ENCODE measurements at places on chromosomes 4 and X.

- DNase-seq, result no peak
Measured at GRCh38 chr4:82747686-82748575, 50.7 kb downstream of the SCD5 start.

DNA sequence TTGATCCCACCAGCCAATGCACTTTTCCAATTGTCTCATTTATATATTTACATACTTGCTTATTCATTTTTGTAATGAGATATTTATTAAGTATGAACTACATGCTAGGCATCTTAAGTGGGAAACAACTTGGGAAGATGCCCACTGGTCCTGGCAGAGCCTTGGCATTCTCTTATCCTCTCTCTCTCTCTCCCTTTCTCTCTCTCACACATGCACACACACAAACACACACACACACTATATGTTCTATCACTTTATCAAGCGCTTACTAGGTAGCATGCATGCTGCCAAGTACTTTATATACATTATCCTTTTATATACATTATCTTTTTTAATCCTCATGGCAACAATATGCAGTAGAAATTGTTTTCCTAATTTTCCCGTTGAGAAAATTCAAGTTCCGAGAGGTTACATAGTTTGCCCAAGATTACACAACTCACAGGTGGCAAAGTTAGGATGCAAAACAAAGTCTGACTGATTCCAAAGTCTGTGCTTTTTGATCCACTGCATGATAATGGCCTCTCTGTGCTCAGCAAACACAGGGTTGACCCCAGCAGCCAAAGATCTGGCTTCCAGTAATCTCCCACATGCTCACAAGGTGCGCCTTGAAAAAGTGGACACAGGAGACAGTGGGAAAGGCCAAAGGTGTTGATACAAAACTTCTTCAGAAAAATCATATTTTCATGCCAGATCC, 173.1 kb upstream of the KLF3 start:
- DNase-seq, result no peak

DNA sequence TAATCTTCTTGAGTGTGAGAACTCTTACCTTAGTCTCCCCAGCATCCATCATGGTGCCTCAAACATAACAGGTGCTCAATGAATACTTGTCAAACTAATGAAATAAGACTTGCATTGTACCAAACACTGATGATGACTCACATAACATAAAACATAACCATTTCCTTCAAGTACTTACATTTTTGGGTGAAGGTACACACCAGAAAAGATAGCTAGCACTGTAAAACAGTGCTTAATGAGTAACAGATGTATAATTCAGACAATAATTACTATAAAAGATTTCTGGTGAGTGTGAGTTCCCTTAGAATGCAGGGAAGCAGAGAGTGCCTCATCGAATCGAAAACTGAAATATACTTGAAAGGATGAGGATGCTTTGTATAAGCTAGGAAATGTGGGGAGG, 70.1 kb upstream of the HCCS start:
- DNase-seq, result no peak

GRCh38 chrX:1904663-1905218, 289.9 kb downstream of the ASMT start:
- DNase-seq, result no peak

GRCh38 chr4:55469979-55470378, 74.2 kb downstream of the TMEM165 start:
- no peak for DNase-seq

DNA sequence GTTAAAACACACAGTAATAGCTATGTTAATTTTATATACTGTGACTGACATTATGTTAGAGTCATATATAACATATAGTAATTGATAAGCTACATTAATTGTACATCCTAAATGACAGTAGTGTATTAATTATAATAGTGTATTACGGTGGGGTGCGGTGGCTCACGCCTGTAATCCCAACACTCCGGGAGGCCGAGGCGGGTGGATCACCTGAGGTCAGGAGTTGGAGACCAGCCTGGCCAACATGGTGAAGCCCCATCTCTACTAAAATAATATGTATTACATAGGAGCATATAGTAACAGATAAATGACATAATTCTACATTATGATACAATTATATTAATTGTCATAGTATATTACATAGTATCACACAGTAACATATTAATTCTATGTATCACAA, 12.2 kb downstream of the ASMTL start:
- DNase-seq, result no peak

DNA sequence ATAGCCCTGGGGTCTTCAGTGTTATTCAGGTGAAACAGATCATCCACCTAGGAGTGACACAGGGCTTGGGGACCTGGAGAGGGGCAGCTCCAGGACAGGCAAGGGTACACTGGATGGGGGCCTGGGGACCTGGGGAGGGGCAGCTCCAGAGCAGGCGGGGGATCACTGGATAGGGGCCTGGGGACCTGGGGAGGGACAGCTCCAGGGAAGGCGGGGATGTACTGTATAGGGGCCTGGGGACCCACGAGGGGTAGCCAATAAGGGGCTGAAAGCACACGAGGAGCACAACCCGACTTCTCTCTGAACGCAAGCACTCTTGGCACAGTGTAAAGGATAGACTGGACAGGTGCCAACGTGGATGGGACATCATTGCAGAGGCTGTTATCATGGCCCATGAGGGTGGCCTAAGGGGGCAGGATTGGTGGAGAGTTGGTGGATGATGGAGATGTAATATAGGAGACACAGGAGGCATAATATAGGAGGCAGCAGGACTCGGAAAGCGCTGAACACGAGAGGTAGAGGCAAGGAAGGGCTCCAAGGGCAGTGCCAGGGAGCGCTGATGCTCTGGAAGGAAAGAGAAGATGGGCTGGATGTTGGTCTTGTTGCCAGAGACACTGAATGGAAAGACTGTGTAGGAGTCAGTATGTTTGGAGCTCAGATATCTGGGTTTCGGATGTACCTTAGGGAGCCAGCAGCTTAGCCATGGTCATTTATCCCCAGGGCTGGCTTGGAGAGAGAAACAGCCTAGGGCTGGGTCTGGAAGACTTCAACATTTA, 37.9 kb upstream of the FGFBP2 start:
- no peak for DNase-seq

GRCh38 chr4:185016946-185017758, 1.1 kb upstream of the HELT start:
- DNase-seq, result no peak

GRCh38 chr4:160299608-160300007, 1196.7 kb downstream of the RAPGEF2 start:
- DNase-seq, result peak; percentile 45

- no peak for DNase-seq
Measured at GRCh38 chr4:177023951-177024350, 231.2 kb upstream of the VEGFC start.

DNA sequence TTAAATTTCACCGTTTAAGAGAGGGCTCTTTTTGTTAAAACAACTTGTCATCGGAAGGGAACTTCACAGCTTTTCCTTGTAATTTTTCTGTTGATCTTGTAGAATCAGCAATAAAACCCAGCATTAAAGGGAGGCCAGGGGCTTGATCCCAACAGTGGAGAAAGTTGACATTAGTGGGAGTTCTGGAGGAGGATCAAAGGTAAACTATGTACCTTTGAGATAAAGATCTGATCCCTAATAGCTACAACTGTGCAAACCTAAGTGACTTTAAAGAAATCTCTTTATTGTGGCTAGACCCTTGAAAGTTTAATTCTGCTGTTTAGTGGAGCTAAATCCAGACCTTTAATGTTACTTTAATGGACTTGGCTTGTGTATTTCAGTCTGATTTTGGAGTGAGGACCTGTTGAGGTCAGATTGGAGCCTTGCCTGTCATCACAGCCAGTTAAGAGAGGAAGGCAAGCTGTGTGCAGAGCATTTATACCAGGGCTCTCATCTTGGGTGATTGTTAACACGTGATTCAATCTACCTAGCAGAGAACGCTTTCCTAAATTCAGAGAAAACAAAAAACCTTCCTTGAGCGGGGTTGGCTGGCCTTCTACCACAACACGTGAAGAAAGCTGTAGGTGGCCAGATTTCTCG, 1.7 kb downstream of the DOCK11 start:
- no peak for DNase-seq

DNA sequence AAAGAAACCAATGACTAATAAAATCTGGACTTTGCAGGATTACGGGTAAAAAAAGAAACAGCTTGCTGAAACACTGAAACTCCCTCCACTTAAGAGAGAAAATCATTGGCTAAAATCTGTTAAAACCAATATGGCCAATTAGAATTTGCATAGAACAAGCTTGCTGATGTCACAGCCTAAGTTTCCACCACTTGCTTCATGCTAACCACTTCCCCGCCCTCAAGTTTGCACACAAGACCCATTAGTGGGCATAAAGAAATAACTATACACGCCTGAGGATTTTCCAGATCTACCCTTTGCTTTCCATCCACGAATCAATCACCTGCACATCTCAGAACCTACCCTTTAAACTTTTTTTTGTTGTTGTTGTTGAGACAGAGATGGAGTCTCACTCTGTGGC, 42.7 kb upstream of the PHEX start:
- DNase-seq, result no peak

DNA sequence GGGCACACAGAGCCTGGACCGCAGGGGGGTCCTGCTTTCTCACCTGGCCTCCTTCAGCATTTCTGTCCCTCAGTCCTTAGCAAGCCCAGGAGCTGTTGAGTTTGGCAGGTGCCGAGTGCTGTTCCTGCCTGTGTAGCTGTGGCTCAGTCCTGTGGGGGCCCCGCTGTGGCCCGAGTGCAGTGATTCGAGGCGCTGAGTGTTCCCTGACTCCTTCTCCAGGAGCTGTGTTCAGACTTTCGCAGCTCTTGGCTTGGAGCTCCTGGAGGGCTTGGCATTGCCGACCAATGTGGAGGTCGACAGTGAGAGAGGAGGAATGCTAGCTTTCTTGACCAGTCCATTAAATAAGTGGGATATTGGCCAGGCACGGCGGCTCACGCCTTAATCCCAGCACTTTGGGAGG, 50.1 kb upstream of the MSANTD1 start:
- DNase-seq, result no peak

- no peak for DNase-seq
Measured at GRCh38 chr4:36183232-36183631, 61.1 kb downstream of the ARAP2 start.

DNA sequence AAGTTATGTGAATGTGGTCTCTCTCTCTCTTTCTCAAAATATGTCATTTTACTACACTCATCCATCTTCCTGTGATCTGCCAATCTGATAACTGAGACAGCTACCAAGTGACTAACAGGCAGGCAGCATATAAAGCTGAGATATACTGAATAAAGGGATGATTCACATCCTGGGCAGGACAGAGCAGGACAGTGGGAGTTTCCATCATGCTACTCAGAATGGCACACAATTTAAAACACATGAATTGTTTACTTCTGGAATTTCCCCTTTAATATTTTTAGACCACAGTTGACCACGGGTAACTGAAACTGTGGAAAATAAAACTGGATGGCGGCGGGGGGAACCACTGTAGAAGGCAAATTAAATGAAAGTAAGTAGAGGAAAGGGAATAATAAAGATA, 58.6 kb upstream of the DCTD start:
- DNase-seq, result peak; percentile 39

DNA sequence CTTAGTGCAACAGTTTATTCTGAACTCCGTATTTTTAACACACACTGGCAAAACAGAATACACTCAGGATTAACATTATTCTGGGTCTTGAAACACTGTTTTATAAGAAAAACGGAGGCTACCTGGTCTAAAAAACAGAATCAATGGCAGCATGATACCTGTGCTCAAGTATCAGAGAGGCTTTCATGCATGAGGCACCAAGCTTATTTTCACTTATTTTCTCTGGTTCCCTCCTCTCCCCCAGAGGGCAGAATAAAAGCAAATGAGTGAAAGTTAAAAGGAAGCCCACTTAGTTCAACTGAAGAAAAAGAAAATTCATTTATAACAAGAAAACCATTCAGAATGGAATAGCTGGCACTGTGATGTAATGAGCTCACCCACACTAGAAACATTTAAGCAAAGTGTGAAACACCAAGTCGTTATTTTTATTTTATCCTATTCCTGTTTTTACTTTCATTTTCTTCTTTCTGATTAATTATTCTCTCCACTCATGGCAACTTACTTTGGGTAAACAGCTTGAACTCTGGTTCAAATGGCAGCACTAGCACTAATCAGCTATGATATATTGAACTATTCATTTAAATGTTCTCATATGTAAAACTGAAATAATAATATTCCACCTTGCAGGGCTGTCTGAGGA, 211.8 kb downstream of the PPP3CA start:
- no peak for DNase-seq

GRCh38 chrX:47523713-47524166, 37.3 kb upstream of the ARAF start:
- DNase-seq, result peak; percentile 4

- no peak for DNase-seq
Measured at GRCh38 chrX:69152417-69152841, 12.8 kb downstream of the PJA1 start.

- DNase-seq, result no peak
Measured at GRCh38 chr4:36164900-36165630, 79.2 kb downstream of the ARAP2 start.

DNA sequence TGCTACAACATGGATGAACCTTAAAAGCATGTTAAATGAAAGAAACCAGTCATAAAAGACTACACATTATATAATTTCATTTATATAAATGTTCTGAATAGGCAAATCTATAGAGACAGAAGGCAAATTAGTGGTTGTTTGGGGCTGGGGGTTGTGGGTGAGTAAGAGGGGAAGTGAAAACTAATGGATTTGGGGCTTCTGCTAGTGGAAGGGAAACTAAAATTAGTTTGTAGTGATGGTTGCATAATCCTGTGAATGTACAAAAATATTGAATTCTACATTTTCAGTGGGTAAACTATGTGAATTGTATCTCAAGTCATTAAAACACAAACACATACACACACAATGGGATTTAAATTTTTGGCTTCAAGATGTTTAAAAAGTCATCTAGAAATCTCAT, 25.4 kb upstream of the LIMCH1 start:
- DNase-seq, result no peak

- DNase-seq, result no peak
Measured at GRCh38 chr4:154604696-154605200, 7.7 kb downstream of the FGG start.

GRCh38 chr4:109411964-109412363, 21.7 kb upstream of the SEC24B start:
- DNase-seq, result peak; percentile 54

GRCh38 chr4:54102531-54103106, 2.7 kb downstream of the GSX2 start:
- DNase-seq, result no peak

DNA sequence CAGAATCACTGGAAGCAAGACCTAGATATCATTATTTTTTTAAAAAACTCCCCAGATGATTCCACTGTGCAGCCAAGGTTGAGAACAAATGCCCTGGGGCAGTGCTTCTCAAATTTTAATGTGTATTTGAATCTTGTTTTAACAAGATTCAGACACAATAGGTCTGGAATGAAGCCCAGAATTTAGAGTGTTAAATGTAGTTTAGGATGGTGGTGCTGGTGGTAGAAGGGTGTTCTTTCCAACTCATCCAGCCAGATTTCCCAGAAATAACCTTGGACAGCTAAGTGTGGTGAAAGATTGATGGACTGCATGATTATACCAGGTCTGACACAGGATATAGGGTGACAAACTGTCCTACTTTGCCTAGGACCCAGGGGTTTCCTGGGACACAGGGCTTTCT, 120.1 kb upstream of the MED14 start:
- peak; percentile 41 for DNase-seq

All from BE2C (cell line).